T-helper 9 cell (primary cell): ENCODE measurements at places on chromosomes 7 and 10.

DNA sequence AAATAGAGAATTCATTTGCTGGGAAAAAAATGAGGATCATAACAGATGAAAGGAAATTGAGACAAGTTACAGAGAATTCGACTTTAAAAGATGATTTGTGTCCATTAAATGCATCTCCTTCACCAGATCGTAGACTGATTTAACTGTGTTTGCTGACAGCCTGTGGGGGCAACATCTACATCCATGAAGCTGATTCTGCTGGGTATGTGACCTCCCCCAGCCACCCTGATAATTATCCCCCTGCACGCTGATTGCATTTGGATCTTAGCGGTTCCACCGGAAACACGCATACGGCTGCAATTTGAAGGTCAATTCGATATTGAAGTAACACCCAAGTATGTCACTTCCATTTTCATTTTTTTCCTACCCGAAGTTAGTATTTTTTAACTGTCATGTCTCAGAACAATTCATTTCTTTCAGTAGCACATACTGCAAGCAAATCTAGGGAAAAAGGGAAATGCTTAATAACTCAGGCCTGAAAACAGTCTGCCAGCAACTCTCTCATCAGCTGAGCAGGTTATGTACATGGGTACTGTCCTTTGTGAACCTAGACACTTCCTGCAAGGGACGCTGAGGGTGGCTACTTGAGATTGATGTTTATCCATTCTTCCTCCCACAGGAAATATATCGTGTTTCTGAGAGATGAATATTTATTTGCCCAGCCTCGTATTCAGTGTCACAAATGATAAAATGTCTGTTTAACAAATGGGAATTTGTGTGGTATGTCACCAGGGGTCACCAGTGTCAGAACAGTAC, 134.9 kb downstream of the ZNF22 start:
- no peak for DNase-seq

GRCh38 chr10:93039721-93040120, 20.9 kb upstream of the CYP26C1 start:
- no peak for DNase-seq

- DNase-seq = no peak
These were observed 22.6 kb upstream of the LRRC72 start for GRCh38 chr7:16504019-16504418.

- no peak for DNase-seq
These were observed 91.4 kb upstream of the MACROH2A2 start for GRCh38 chr10:69960988-69961880.

DNA sequence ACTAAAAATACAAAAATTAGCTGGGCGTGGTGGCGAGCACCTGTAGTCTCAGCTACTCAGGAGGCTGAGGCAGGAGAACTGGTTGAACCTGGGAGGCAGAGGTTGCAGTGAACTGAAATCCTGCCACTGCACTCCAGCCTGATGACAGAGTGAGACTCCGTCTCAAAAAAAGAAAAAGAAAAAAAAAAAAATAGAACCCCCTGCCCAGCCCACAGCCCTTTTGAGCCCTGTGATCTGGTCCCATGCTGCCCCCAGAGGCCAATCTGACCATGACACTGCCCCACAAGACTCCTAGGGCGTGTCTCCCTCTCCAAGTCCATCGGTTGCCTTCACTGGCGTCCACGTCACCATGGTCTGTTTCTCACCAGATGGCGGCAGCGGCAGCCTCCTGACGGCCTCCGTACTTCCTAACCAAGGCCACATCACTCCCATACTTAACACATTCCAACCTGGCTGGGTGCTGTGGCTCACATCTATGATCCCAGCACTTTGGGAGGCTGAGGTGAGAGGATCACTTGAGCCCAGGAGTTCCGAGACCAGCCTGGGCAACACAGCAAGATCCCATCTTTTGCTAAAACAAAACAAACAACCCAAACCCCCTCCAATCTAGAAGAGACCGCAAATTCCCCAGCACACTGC, 18.0 kb downstream of the STX1A start:
- DNase-seq = no peak

DNA sequence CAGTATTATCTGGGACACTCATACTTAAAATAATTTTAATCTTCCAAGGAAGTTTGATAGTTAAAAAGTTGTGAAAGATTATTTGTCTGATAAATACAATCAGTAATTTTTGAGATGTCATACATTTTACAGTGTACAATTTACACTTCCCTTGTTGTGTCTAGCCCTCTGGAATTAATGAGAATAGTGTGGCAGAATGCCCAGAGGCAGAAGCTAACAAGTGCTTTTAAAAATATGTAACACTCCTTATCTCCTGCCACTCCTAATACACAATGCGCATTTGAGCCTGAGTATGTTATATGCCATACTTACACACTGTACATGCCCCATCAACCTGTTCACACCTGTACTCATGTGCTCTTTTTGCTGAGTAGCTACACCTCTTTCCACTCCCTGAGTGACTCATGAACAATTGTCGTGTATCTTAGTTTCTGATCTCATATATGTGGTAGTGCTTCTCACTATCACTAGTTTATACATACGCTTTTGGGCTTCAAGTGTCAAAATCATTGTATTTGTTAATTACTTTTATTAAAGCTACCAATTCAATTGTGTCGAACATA, 106.9 kb upstream of the GNAI1 start:
- DNase-seq = no peak

DNA sequence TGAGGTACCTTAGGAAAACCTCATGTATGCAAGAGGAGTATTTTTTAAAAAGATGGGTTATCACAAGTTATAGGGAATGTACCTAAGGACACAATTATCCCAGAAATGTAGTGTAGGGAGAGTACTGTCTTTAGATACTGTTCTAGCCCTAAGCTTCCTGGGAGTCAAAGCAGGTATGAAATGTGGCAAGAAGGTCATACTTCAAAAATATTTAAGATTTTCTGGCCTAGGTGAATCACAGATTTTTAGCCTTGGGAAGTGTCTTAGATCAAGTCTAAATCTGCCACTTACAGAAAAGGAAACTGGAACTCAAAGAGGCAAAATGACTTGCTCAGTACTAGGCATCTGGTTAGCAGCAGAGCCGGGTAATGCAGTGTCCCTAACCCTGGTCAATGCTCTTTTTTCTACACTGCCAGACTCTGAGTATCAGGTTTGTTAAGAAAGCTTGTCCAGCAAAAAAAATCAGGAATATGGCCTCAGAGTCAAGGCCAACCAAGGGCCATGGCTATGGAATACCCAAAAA, 13.9 kb downstream of the PIK3AP1 start:
- DNase-seq = no peak

DNA sequence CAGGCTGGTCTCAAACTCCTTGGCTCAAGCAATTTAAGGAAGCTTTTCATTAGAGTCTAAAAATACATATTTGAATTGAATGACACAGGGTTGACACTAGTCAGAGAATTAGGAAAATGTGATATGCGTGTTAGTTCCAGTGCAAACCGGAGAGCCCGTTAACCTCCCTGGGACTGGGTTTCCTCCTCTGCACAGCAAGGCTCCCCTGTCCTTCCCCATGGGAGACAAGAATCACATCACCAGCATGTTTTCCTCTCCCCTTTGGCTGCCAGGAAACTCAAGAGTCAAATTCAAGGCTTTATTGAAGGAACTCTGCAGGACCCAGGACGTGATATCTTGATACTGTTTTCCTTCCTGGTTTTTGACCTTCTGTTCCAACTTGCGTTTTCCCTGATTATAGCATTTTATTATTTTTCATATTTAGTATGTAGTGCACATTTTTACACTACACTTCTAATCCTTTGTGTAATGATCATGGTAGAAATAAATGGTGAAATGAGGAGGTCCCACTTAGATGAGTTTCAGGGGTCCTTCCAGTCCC, 24.9 kb downstream of the GSTO2 start:
- no peak for DNase-seq

GRCh38 chr7:30465046-30465810, 13.4 kb downstream of the NOD1 start:
- no peak for DNase-seq

GRCh38 chr10:30219971-30220751, 128.9 kb downstream of the MTPAP start:
- no peak for DNase-seq
